ENCODE measurements at places on chromosomes 6 and 20. TPM values are rescaled to one million over a fixed set of nuclear protein-coding genes. Genes with fewer than 3 reads are reported as not detected.

Gene TNFRSF6B
- 4.2 TPM for polyA plus RNA-seq

Gene ULBP3
- 2.6 TPM for polyA plus RNA-seq

Gene OARD1
- 46.4 TPM for polyA plus RNA-seq

Gene PPIL6
- polyA plus RNA-seq, result 3.8 TPM

Gene SLC32A1
- not detected for polyA plus RNA-seq

Gene ASF1A
- 23.0 TPM for polyA plus RNA-seq

DNA sequence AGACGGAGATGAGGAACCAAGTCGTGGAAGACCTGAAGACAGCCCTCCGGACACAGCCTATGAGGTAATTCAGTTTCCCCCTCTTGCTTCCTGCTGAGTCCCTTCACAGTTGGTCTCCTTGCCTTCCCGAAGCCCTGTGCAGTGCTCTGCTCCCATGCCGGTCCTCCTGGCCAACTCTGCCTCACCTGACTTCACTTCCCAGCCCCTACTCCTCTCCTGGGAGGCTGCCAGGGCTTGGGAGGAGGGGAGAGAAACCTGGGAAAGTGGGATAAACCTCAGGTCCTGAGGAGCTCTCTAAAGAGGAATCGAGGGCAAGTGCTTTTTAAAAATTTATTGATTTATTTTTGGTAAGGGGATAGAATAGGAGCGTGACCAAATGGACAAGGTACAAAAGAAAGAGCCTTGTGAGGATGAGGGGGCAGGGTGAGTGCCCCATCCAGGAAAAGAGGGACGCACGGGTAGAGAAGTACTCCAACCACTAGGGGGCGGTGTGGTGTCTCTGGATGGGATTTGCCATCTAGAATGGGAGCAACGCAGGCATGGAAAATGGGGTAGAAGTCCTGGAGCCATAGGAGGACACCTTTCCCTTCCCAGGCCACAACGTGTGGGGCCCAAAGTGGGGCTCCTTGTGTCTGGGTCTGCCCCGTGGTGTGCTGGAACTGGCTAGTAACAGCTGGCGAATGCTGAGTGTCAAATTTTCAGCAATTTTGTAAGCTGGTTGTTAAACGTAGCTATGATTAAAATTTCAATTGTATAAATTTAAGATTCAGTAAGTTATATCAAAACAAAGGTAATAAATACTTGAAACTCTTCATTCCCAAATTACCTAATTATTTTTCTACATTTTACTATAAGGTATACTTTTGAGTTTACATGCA is 69.0 kb downstream of the MOCS1 start:
- H3K4me1 ChIP-seq, result no peaks in the 10 kb centered on the region
- no peaks in the 10 kb centered on the region for H3K36me3 ChIP-seq
- H3K4me3 ChIP-seq, result no peak overlapping the region
- no peak overlapping the region for H3K27ac ChIP-seq

DNA sequence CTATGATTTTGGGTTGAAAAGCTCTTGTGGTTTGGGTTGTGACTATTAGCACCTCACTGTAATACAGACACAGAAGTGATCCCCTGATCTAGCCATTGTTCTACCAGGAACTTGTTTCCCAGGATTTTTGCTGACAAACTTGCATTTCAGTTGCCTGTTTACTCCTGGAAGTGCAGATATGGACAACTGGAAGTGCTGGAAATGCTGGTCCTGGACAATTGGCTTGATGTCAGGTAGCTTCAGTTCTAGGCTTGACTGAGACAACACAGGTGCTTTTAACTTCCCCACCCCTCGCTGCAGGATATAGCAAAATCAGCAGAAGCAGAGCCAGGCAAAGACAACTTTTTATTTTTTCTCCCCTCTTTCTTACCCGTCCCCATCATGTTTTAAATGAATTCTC is 27.1 kb upstream of the FBXO30 start:
- H3K27ac ChIP-seq, result no peak overlapping the region
- no peak for DNase-seq
- no peaks in the 10 kb centered on the region for H3K27me3 ChIP-seq
- H3K4me3 ChIP-seq, result no peak overlapping the region
- no peaks in the 10 kb centered on the region for H3K36me3 ChIP-seq
- H3K4me1 ChIP-seq, result peaks cover 10% of the 10 kb centered on the region

GRCh38 chr6:49776444-49776843 is 10.6 kb downstream of the PGK2 start:
- no peaks in the 10 kb centered on the region for H3K36me3 ChIP-seq

DNA sequence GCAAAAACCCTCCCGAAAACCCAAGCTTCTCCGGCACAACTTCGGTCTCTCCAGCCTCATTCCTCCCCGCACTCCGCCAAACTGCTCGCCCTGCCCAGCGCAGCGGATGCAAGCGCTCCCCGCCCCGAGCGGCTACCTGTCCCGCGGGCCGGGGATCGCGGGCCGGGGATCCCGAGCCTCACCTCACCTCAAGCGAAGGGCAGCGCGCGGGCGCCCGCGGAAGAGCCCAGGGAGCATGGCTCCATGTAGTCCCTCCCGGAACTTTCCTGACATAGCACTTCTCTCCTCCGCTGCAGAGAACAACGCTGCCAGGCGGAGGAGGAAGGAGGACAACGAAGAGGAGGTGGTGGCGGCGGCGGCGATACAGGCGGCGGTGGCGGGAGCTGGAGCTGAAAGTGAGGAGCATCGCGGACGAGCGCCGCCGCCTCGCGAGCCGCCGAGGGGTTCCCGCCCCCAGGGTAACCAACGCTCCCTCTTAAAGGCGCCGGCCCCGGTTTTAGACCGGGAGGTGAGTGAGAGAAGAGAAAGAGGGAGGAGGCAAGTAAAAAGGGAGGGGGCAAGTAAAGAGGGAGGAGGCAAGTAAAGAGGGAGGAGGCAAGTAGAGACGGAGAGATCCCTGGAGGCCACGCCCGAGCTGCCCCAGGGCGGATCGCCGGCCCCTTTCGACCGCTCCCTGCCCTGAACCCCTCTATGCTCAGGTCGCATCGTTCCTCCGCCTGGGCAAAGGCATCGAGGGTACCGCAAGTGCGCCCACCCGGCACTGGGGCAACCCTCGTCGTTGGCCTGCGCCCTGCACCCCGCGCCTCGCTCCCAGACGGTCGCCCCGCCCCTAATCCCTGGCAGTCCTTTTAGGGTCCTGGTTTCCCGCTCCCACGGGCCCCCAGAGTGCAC is at the start of gene GPR63:
Gene GPR63, minus strand, starts transcription at position 397 of the 891 bp plus-strand sequence. CDS start 37,746 bp downstream, outside the sequence.
- DNase-seq, result peak; percentile 82
- H3K27ac ChIP-seq, result peak within 1 kb of the TSS; percentile 58
- peaks cover 4% of the 10 kb centered on the region for H3K4me1 ChIP-seq
- no peaks in the 10 kb centered on the region for H3K36me3 ChIP-seq
- no peaks in the 10 kb centered on the region for H3K27me3 ChIP-seq

- no peaks in the 10 kb centered on the region for H3K27me3 ChIP-seq
- no peaks in the 10 kb centered on the region for H3K4me1 ChIP-seq
- no peaks in the 10 kb centered on the region for H3K36me3 ChIP-seq
These were observed 9.0 kb upstream of the NCOA6 start for GRCh38 chr20:34834459-34834893.

DNA sequence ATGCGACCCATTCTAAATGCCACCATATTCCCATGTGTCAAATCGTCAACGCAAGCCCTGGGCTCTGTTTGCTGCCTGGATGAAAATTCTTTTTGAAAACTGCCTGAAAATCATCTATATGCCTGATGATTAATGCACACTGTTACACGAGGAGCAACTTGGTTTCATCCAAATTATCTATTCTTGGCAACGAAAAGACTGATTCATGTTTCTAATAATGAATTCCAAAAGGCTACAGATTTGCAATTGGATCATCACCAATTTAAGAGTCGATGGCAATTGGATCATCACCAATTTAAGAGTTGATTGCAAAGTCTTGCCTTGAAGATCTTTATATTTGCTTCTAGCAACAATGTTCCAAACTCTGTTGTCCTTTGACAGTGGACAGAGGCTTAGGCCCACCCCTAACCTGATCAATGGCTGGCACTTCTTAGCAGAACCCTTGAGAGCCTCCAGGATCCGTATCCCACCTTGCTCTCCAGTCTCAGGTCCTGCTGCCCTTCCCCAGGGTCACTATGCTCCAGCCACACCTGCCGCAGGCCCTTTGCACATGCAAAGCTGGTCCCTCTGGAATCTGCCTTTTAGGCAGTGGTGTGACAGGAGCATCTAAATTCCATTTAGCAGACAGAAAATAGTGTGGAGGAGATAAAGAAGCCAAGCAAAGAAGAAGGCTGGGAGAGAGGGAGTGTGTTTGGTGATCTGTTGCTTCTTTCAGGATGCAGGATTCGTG is 460.9 kb upstream of the SULF2 start:
- no peak for DNase-seq
- no peak overlapping the region for H3K4me3 ChIP-seq
- H3K27ac ChIP-seq, result no peak overlapping the region
- H3K36me3 ChIP-seq, result no peaks in the 10 kb centered on the region
- no peaks in the 10 kb centered on the region for H3K27me3 ChIP-seq
- peaks cover 3% of the 10 kb centered on the region for H3K4me1 ChIP-seq

- DNase-seq, result no peak
- H3K27ac ChIP-seq, result no peak overlapping the region
- no peaks in the 10 kb centered on the region for H3K36me3 ChIP-seq
- no peaks in the 10 kb centered on the region for H3K27me3 ChIP-seq
- H3K4me3 ChIP-seq, result no peak overlapping the region
These were observed 40.3 kb upstream of the RALGAPA2 start for GRCh38 chr20:20752712-20753111.

DNA sequence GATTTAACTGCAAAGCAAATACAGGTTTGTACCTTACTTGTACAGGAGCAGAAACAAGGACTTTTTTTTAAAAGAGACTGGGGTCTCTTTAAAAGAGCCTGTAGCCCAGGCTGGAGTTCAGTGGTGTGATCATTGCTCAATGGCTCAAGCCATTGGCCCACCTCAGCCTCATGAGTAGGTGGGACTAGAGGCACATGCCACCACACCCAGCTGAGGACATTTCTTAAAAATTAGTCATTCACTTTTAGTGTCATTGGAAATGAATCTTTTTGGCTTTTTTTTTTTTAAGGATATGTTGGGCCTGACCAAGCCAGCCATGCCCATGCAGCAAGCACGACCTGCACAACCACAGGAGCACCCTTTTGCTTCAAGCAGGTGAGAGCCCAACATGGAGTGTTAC is 16.9 kb downstream of the SEC23B start:
- no peaks in the 10 kb centered on the region for H3K36me3 ChIP-seq
- no peak overlapping the region for H3K27ac ChIP-seq
- no peak overlapping the region for H3K4me3 ChIP-seq

DNA sequence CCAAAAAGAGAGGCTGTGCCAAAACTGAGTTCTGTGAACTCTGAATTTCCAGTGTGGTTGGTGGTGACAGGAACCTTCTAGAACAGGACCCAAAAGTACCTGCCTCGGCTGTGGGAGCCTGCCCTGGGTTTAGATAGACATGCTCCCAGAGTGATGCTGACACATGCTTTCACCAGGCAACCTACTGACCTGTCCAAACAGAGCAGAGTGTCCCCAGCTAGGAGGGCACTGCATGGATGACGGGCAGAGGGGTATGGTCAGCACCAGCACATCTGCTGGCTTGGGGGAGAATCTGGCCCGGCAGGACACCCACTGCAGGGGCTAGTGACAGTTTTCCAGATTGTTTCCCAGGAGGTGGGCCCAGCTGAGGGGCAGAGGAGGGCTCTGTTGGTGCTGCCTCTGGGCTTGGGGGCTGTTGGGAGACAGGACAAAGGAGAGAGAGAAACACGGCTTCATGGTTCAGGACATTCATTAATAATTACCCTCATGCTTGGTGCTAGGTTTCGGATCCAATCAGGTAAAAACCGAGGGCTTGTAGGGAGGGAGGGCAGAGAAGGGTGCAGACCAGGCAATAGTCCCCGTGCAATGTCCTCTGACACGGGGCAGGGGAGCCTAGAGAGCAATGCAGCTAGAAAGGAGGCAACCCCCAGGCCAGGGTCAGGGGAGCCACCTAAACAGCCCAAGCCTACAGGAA is 15.0 kb downstream of the KCNK5 start:
- no peak for DNase-seq
- peaks cover 59% of the 10 kb centered on the region for H3K4me1 ChIP-seq
- no peaks in the 10 kb centered on the region for H3K36me3 ChIP-seq
- no peak overlapping the region for H3K4me3 ChIP-seq
- H3K27ac ChIP-seq, result peak overlapping the region; percentile 65

GRCh38 chr6:78243519-78243918 is 590.7 kb downstream of the MEI4 start:
- H3K4me1 ChIP-seq, result no peaks in the 10 kb centered on the region
- H3K4me3 ChIP-seq, result no peak overlapping the region
- no peak overlapping the region for H3K27ac ChIP-seq
- no peaks in the 10 kb centered on the region for H3K36me3 ChIP-seq
- no peaks in the 10 kb centered on the region for H3K27me3 ChIP-seq
- DNase-seq, result peak; percentile 10

- no peak for DNase-seq
- H3K36me3 ChIP-seq, result no peaks in the 10 kb centered on the region
- peaks cover 10% of the 10 kb centered on the region for H3K27me3 ChIP-seq
- no peak overlapping the region for H3K27ac ChIP-seq
These were observed 12.1 kb upstream of the MLN start for GRCh38 chr6:33815854-33816253.

- H3K4me1 ChIP-seq, result peaks cover 23% of the 10 kb centered on the region
- H3K27ac ChIP-seq, result peak overlapping the region; percentile 6
- no peaks in the 10 kb centered on the region for H3K36me3 ChIP-seq
- no peak overlapping the region for H3K4me3 ChIP-seq
These were observed 95.7 kb downstream of the SHLD1 start for GRCh38 chr20:5845681-5846615.

DNA sequence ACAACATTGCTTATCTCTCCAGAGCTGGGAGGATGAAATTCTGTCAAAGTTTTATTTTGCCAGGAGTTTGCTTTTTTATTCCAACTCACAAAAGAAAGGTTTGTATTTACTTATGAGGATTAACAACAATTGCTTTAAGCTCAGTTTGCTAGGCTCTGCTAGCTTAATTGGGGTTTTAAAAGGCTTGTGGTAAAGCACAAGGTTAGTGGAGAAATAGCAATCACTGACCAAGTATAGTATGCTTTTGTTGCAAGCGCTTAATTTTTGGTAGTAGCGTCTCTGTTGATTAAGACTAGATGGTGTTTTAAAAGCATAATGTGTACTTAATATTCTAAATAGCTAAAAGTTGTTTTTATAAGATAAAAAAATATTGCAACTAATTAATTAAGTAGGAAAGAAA is 45.7 kb downstream of the TINAG start:
- H3K27ac ChIP-seq, result no peak overlapping the region
- no peaks in the 10 kb centered on the region for H3K4me1 ChIP-seq
- no peak for DNase-seq

GRCh38 chr6:32382757-32383420 is 11.2 kb upstream of the TSBP1 start:
- no peak for DNase-seq
- peaks cover 8% of the 10 kb centered on the region for H3K4me1 ChIP-seq
- no peak overlapping the region for H3K4me3 ChIP-seq
- H3K27ac ChIP-seq, result no peak overlapping the region

DNA sequence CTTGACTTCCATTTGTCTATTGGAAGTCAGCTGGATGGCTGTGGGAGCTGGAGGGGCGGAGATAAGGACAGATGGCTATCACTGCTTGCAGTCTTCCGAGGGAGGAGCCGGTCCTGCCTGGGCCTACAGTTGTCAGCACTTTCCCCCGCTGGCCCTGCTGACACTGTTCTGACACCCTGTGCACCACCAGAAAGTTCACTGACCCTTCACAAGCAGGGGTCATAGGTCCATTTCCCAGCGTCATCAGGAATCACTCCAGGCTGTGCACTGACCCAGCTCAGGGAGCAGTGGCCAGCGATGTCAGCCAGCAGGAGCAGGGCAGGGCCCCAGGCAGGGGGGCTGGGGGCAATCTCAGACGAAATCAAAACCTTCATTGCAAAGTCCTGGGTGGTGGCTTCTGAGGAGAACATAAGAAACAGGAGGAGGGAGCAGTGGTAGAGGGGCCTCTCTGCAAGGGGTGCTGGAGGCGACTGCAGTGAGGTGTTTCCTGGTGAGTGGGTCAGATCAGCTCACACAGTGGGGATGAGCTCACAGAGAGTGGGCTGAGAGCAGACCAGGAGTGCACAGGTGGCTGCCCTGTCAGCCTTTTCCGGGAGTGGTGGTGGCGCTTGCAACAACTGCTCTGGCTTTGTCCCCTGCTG is 26.5 kb upstream of the PLEKHG1 start:
- peaks cover 23% of the 10 kb centered on the region for H3K4me1 ChIP-seq
- H3K27me3 ChIP-seq, result no peaks in the 10 kb centered on the region
- no peak overlapping the region for H3K27ac ChIP-seq
- peak; percentile 41 for DNase-seq
